Foreskin keratinocyte (primary cell): ENCODE measurements at places on chromosomes 6 and 20. TPM values are rescaled to one million over a fixed set of nuclear protein-coding genes. Genes with fewer than 3 reads are reported as not detected.

HM13 gene
- 105 and 125 TPM in 2 replicates for total RNA-seq

IPCEF1 gene
- total RNA-seq: not detected in 2 replicates

OVOL2 gene
- 8.5 and 8.9 TPM in 2 replicates for total RNA-seq

ZSCAN16 gene
- total RNA-seq: 1.2 and 1.3 TPM in 2 replicates

SLC22A7 gene
- total RNA-seq: not detected in 2 replicates

HLA-G gene
- total RNA-seq: 1.7 and 2.5 TPM in 2 replicates

STAU1 gene
- total RNA-seq: 72.4 and 73.3 TPM in 2 replicates

HDAC2 gene
- 132 and 136 TPM in 2 replicates for total RNA-seq

TUBB gene
- 1,201 and 1,290 TPM in 2 replicates for total RNA-seq

IER3 gene
- 279 and 373 TPM in 2 replicates for total RNA-seq

PRR18 gene
- not detected in 2 replicates for total RNA-seq

OPRM1 gene
- total RNA-seq: not detected in 2 replicates

IL17A gene
- not detected in 2 replicates for total RNA-seq

RNF217 gene
- 24.9 and 37.4 TPM in 2 replicates for total RNA-seq

ELOVL2 gene
- 0.10 and 0.18 TPM in 2 replicates for total RNA-seq

- DNase-seq: no peak
Measured at GRCh38 chr20:57236813-57237584, 29.4 kb downstream of the BMP7 start.

- DNase-seq: no peak
Measured at GRCh38 chr6:138440758-138441357, 36.8 kb downstream of the HEBP2 start.

- DNase-seq: no peak
Measured at GRCh38 chr6:110331816-110332215, 26.3 kb downstream of the METTL24 start.

DNA sequence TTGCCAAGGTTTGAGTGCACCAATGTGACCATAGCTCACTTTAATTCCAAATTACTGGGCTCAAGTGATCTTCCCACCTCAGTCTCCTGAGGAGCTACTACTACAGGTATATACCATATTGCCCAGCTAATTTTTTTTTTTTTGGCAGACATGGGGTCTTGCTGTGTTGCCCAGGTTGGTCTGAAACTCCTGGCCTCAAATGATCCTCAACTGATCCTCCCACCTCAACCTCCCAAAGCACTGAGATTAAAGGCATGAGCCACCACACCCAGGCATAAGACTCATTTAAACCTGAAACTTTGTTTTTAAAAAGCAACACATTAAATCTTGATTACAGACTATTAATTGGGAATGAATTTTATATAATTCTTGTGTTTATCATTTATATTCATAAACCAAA is 67.7 kb downstream of the ARHGAP18 start:
- no peak for DNase-seq

- no peak for DNase-seq
Measured at GRCh38 chr6:138291849-138292181, 73.5 kb upstream of the PBOV1 start.

- DNase-seq: peak; percentile 76
Measured at GRCh38 chr6:91879386-91879995, 1292.6 kb upstream of the MAP3K7 start.

GRCh38 chr20:32622585-32623468 is 37.7 kb upstream of the NOL4L start:
- DNase-seq: no peak

DNA sequence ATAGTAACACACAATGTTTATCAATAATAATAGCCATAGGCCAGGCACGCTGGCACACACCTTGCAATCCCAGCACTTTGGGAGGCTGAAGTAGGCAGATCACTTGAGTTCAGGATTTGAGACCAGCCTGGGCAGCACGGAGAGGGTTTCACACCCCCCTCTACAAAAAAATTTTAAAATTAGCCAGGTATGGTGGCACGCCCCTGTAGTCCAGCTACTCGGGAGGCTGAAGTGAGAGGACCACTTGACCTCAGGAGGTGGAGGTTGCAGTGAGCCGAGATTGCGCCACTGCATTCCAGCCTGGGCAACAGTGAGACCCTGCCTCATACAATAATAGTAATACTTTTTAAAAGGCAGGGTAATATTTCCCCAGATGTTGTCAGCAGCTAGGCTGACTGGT is 7.9 kb upstream of the MAPRE1 start:
- no peak for DNase-seq

DNA sequence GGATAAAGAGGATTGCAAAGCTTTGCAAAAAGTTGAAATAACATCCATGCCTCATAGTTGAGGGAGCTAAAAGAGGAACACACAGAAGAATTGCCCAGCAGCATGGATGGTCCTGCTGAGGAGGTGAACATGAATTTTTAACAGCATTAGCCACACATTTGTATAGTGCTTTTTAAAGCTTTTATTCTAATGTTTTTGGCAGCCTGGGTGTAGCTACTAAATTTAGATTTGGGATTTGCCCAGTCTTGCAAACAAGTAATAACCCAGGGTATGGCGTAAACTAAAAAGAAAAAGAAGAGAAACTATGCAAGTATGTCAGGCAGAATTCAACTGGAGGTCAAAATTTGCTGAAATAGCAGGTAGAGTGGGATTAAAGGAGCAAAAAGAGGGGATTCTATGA is 75.1 kb upstream of the PTPRK start:
- no peak for DNase-seq

DNA sequence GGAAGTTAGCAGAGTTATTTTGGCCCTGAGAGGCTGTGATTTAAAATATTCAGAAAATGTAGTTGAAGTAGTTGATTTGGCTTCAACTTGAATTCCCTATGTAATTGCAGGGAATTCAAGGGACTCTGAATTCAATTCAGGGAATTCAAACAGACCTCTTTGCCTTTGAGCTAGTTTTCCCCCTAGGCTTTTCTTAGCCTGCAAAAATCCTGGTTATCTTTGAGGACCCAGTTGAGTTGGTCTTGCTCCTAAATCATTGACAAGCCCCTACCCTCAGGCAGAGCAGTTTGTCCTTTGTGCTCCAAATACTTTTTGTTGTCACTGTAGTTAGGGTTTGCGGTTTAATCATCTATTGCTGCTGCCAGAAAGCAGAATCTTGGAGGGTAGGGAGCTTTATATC is 20.4 kb downstream of the GCNT2 start:
- DNase-seq: no peak

- DNase-seq: peak; percentile 28
Measured at GRCh38 chr6:80338201-80338836, 231.8 kb downstream of the BCKDHB start.

GRCh38 chr6:140731741-140732140 is 1357.3 kb upstream of the CITED2 start:
- no peak for DNase-seq

DNA sequence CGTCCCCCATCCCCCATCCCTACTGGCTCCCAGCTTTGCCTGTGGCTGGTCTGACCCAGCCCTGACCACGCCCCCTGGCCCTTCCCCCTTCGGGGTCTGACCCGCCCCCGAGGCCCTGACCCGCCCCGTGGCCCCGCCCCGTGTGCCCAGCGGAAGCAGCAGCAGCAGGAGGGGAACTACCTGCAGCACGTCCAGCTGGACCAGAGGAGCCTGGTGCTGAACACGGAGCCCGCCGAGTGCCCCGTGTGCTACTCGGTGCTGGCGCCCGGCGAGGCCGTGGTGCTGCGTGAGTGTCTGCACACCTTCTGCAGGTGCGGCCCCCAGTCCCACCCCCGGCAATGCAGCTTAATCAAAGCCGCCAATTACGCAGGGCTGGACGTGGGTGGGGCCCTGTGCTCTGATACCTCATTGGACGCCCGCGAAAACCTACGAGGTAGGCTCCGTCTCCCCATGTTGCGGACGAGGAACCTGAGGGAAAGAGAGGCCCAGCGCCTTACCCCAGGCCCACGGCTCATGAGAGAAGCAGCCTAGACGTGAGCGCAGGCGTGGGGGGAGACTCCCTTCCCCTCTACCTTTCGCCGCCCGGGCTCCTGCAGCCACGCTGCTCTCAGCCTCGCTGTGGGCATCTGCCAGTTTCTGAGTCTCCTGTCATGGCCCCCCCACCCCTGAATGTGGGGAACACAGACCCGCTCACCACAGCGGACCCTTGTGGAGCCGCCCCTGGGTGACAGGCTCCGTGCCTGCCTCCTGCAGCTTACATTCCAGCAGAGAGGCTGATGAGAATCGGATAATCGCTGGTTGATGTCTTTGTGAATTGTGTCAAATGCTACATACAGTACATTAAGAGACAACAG is 12.8 kb downstream of the RBCK1 start:
- DNase-seq: no peak

DNA sequence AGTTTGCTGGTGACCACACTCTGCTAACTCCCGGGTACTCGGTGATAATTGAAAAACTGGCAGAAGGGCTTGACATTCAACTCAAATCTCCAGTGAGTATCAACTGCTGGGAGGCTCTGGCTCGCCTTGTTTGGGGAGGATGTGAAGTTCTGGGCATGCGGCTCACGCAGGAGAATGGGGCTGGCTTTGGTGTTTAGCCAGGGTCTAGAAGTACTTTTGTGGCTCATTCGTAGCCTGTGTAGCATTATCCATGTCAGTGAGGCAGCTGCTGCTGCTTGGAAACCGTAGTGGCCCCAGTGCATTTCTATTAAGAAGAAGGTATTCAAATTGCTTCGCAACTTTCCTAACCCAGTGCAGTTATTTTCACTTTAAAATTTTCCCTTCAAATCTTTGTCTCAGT is 52.2 kb downstream of the KDM1B start:
- no peak for DNase-seq

GRCh38 chr6:24549674-24550353 is 55.0 kb downstream of the ALDH5A1 start:
- no peak for DNase-seq

- DNase-seq: no peak
Measured at GRCh38 chr6:102438171-102438570, 1044.7 kb downstream of the GRIK2 start.

GRCh38 chr6:28606424-28607391 is 81.0 kb downstream of the GPX5 start:
- peak; percentile 78 for DNase-seq

DNA sequence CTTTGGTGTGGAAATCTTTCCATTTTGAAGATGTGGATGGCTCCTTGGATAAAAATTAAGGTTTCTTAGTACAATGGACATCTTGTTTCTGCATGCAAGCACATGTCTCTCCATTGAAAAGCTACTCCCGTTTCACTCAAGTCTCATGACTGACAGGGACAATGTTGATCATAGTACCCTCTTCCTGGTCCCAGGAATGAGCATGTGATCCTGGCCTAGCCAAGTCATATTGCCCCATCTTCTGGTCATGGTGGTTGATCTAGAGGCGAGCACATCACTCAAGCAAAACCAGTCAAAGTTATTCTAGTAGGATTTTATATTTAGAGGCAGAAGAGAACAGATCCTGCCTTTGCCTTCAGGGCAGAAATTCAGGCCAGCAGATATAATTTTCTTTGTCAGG is 12.2 kb upstream of the CBLN4 start:
- DNase-seq: no peak
